ENCODE measurements at places on chromosomes 4 and X. TPM values are rescaled to one million over a fixed set of nuclear protein-coding genes. Genes with fewer than 3 reads are reported as not detected.

Gene AASDH
- total RNA-seq, result 16.9 TPM

Gene CT45A1
- not detected for total RNA-seq

Gene CCDC110
- 4.2 TPM for total RNA-seq

Gene NOX1
- not detected for total RNA-seq

Gene PABPC1L2A
- not detected for total RNA-seq

Gene STARD8
- total RNA-seq, result 1.1 TPM

Gene CENPVL2
- 0.41 TPM for total RNA-seq

Gene SYTL5
- total RNA-seq, result 0.08 TPM

Gene MAP7D2
- total RNA-seq, result 1.2 TPM

Gene TEX11
- total RNA-seq, result not detected

Gene RAB40AL
- total RNA-seq, result not detected

Gene PABPC5
- total RNA-seq, result 1.8 TPM

Gene CLDN34
- not detected for total RNA-seq

GRCh38 chr4:40710484-40711254, 39.1 kb upstream of the NSUN7 start:
- peak; percentile 9 for DNase-seq

DNA sequence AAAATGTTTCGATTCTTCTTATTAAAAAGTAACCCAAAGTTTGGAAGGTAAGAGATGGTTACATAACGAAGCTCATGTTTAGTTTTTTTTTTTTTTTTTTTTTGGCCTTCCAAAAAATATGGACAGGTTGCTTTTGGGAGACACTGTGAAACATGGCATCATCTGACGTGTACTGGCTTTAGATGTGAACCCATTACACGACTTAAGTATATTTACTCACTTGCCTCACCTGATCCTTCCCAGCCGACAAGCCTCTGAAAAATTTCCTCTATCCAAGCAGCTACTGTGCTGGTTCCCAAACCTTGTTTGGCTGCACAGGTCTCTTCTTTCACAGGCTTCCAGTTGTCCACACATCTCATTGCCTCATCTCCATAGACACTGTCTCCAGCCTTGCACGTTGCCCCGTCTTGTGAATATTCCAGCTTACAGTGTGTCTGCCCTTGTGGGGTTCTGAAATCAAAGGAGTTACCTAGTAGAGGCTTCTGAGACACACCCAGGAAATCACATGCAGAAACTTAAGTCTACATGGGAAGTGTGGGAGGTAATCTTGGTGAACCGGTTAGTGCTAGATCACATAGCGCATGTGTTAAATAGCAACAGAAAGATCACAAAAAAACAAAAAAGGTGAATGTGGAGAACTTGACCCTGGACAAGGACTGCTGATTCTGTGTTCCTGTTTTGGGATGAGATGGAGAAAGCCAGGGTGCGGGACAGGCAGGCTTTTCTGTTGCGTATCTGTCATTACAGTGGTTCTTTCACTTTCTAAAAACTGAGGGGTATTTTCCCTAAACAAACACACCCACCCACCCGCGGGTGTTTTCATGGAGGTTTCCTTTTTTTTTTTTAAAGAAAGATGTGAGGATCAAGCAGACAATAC, 328.6 kb downstream of the ARHGAP10 start:
- DNase-seq, result no peak

DNA sequence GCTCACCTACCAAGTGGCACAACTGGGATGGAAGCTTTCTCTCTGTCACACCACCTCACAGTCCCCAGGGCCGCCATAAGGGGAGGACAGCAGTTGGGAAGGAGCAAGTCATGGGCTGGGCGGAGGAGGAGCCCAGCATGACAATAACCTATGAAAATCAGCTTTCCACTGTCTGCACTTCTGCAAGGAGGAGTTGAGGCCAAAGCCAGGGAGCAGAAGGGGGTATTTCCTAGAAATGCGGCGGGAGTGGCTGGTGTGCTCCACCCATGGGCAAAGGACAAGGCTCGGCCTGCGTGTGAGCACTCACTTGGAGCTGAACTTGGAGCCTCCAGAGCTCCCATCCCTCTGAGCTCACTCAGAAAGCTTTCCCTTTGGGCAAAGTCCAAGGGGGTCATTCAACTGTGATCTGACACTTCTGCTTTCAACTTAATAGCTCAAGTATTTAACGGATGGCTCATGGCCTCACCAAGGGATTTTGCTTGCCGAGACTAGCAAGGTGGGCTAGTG, 18.5 kb downstream of the APLN start:
- DNase-seq, result peak; percentile 54

GRCh38 chrX:29992083-29992482, 223.3 kb upstream of the MAGEB2 start:
- no peak for DNase-seq

- DNase-seq, result peak; percentile 95
Measured at GRCh38 chr4:152972821-152973628, 36.9 kb downstream of the FHDC1 start.

DNA sequence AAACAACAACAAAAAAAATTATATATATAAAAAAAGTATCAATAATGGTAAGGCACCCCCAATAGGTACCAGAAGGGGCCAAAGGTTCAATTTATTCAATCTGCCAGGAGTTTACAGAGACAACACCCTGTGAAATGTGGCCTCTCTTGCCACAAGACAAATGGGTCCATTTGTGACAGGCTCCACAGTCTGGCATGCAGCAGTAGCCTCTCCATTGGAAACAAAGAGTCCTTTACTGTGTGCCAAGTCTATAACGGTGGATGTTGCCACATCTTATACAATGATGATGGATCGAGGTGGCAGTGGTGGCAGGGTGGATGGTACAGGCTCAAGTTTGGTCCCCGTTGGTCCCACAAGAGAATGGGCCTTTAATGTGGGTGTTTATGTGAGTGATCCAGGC, 70.1 kb upstream of the SH3RF1 start:
- DNase-seq, result no peak

DNA sequence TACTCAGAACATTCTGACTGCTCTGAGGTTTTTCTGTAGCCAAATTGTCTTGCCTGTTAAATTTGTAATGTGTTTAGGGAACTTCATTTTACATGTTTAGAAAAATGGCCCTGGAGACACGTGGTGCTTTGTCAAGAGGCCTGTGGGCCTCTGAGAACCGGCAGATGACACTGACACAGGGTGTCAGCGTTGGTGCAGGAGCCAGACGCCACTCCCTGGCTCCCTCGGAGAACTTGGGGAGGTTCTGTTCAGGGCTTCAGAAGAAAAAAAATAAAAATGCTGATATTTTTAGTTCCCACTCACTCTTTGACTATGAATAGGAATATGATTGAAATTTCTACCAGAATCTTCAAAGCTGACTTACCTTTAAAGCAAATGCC, 190.9 kb upstream of the GATB start:
- DNase-seq, result no peak

GRCh38 chrX:11540532-11541377, 125.0 kb downstream of the ARHGAP6 start:
- DNase-seq, result no peak

- peak; percentile 74 for DNase-seq
Measured at GRCh38 chrX:134604701-134605311, 53.5 kb downstream of the PLAC1 start.

GRCh38 chr4:185508181-185508580, 27.1 kb downstream of the PDLIM3 start:
- DNase-seq, result no peak

DNA sequence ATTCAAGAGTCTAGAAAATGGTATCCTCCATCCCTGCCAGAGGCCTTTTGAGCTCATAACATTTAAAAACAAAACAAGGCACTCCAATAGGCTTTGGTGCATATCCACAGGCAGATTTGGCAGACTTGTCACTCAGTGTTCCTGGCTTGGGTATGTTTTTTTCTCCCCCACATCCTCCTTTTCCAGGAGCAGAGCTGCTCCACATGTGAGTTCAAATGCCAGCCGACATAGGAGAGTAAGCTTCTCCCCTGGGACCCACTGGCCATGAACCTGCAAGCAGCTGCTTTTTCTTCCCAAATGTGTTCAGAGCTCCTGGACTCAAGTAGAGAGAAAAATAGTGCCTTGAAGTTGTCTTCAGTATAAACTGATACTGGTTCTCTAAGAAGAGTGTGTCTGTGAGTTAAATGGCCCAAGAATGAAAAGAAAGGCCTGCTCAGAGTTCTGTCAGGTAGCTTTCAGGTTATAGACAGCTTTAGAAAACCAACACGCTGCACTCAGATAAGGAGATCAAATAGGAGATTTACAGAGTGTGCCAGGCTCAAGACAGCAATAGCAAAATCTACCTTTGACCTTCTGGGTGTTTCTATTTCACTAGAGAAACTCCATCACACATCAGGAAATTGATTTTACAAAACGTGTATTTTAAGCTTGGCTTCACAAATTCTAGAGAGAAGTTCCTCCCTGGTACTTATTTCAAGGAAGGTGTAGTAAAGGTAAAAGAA, 162.5 kb upstream of the GALNT7 start:
- DNase-seq, result no peak

- DNase-seq, result no peak
Measured at GRCh38 chr4:26065833-26066232, 151.8 kb downstream of the SMIM20 start.

DNA sequence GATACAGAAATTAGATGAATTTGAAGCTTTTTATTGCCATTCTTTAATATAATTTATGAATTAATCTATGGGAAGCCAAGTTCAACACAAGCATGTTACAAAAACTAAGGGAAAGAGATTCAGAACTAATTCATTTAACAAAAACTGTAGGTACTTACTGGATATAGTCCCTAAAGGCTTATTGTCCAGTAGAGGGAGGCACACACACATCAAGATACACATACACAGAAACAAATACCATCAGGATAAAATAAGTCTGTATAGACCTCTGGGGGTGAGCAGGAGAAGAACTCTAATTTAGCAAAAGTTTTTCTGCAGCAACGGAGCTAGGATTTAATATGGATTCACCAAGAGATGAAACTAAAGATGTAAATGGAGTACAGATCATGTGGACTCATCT, 83.0 kb upstream of the IL13RA1 start:
- peak; percentile 40 for DNase-seq

DNA sequence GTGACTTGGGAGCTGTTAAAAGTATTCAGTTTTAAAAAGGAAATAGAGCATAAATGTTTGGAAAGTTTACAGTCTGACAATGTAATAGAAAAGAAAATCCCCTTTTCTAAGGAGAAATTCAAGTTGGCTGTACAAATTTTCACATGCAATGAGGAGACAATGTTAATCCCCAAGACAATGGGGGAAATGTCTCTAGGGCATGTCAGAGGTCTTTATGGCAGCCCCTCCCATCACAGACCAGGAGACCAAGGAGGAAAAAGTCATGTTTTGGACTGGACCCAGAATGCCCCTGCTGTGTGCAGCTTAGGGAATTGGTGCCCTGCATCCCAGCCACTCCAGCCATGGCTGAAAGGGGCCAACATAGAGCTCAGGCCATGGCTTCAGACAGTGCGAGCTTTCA, 831.1 kb upstream of the ADGRL3 start:
- DNase-seq, result no peak

DNA sequence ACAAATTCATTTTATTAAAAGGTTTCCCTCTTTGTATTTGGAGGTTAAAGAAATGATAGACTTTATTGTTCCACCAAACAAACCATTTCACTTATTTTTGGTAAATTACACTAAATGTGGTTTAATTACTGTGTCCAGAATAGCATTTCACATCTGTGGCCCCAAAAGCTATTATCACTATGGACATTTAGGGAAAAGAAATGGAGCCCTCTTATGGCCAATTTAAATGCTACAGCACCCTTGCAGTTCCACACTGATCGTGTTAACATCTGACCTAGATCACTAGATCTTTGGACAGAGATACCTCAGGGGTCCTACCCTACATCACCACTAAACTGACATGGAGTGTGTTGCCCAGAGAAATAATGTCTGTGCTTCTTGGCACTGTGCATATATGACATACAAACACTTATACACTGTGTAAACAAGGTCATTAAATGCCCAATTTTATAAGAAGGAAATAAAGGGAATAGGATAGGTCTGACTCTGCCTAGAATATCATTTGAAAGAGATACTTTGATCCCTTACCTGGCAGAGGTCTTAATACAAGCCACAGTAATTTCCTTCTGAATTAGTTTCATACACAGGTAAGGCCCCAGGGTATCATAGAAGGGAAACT, 163.9 kb downstream of the KDR start:
- DNase-seq, result peak; percentile 54

DNA sequence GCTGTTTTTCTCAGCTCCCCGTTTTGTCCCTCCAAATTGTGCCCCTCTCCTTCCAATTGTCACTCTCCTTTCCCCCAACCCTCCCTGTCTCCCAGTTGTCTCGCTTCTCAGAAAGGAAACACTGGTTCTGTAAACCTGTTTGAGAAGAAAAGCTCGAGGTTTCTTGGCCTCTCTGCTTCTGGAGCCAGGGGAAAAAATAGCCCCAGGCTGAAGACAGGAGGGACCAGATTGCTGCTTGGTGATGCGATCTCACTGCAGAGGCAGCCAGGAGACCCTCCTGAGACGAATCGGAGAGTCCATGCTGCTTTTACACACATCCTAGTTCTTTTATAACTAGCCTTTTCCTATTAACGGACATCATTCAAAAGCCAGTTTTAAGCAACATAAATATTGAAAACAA, 21.2 kb downstream of the TRIML1 start:
- no peak for DNase-seq

DNA sequence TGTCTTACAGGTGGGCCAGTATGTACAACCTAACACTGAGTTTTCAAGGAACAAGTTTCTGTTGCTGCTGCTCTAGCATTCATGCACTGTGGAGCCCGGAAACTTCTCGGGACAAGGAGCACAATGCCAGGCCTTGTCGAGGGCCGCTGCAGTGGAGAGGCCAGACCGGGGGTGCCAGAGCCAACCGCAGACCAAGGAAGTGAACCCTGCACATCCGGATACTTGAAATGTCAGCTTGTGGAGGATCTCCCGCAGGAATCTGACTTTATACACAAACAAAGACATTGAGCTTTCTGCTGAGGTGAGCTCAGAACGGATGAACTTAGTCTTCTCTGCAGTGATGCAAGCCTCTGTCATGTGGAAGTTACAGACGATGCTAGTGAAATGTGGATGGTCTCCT, 99.5 kb downstream of the ZNF827 start:
- no peak for DNase-seq

GRCh38 chr4:109298279-109299010, 4.0 kb downstream of the COL25A1 start:
- DNase-seq, result no peak

GRCh38 chr4:182923366-182923765, 6.2 kb upstream of the DCTD start:
- DNase-seq, result no peak

Measured in fibroblast of the aortic adventitia (primary cell).